ENCODE measurements at places on chromosomes 12 and 14. TPM values are rescaled to one million over a fixed set of nuclear protein-coding genes. Genes with fewer than 3 reads are reported as not detected.

CCDC196 gene
- not detected for total RNA-seq

C12orf56 gene
- not detected for total RNA-seq

PMCH gene
- total RNA-seq: not detected

TMCC3 gene
- 47.0 TPM for total RNA-seq

CELA1 gene
- total RNA-seq: not detected

IFNG-AS1 gene
- not detected for total RNA-seq

TMEM117 gene
- 3.5 TPM for total RNA-seq

EEA1 gene
- total RNA-seq: 21.5 TPM

OTOGL gene
- 0.04 TPM for total RNA-seq

NTN4 gene
- total RNA-seq: 4.0 TPM

BMP4 gene
- total RNA-seq: 2.0 TPM

PIWIL1 gene
- not detected for total RNA-seq

GPRC5D gene
- not detected for total RNA-seq

KRT77 gene
- not detected for total RNA-seq

C12orf50 gene
- not detected for total RNA-seq

ASCL1 gene
- not detected for total RNA-seq

FAM181A gene
- total RNA-seq: not detected

BHLHE41 gene
- total RNA-seq: 6.4 TPM

ZFHX2 gene
- total RNA-seq: 0.44 TPM

CCDC88C gene
- 1.8 TPM for total RNA-seq

VRTN gene
- total RNA-seq: not detected

PZP gene
- not detected for total RNA-seq

TCL1B gene
- total RNA-seq: not detected

E2F7 gene
- total RNA-seq: not detected

POU6F1 gene
- total RNA-seq: 10.3 TPM

CMA1 gene
- total RNA-seq: not detected

ZNF891 gene
- total RNA-seq: 0.19 TPM

CRADD gene
- 19.4 TPM for total RNA-seq

ITGB7 gene
- total RNA-seq: 0.81 TPM

PLCZ1 gene
- not detected for total RNA-seq

CLEC4C gene
- total RNA-seq: not detected

NGB gene
- not detected for total RNA-seq

TMEM132D gene
- total RNA-seq: not detected

CEP290 gene
- 9.4 TPM for total RNA-seq

VEZT gene
- 131 TPM for total RNA-seq

RPL10L gene
- not detected for total RNA-seq

KRT6C gene
- not detected for total RNA-seq

IL23A gene
- not detected for total RNA-seq

STXBP6 gene
- 5.5 TPM for total RNA-seq

HOXC5 gene
- not detected for total RNA-seq

KRT83 gene
- total RNA-seq: not detected

ACOT6 gene
- not detected for total RNA-seq

TBX3 gene
- 7.5 TPM for total RNA-seq

OTUB2 gene
- 0.11 TPM for total RNA-seq

OR5AU1 gene
- not detected for total RNA-seq

Data from gastrocnemius medialis (tissue), 4 donors.